ENCODE measurements at places on chromosomes 4 and X.

GRCh38 chrX:71111141-71111843, at the start of gene IL2RG:
Gene IL2RG, minus strand, starts transcription at chrX:71111577. Its CDS starts 38 bp downstream, at chrX:71111539.
- no peaks in the 10 kb centered on the region for H3K36me3 ChIP-seq
- no peaks in the 10 kb centered on the region for H3K4me1 ChIP-seq
- no peak within 1 kb of the TSS for H3K4me3 ChIP-seq
- DNase-seq, result no peak
- no peak within 1 kb of the TSS for H3K27ac ChIP-seq

DNA sequence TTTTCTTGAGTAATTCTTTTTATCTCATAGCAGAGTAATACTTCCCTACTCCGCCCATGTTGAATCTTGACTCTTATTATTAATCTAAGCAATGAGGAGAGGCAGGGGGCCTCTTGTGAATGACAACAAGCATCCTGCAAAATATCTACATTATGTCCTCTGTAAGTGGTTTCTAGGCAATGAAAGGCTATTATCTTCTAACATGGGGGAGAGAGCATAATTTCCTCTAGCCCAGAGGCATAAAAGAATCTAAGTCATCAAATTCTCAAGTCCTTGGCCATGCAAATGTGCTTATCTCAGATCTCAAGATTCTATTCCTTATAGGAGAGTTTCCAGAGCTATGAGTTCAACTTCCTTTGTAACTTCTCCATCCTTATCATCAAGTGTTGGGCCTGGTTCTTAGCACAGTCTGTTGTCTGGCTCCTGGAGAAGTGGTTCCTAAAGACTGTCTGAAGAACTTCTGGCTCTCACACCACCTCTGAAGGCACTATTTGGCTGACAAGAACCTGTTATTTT, 423.1 kb upstream of the INTU start:
- H3K4me3 ChIP-seq, result no peak overlapping the region
- H3K27me3 ChIP-seq, result no peaks in the 10 kb centered on the region
- no peaks in the 10 kb centered on the region for H3K36me3 ChIP-seq
- no peaks in the 10 kb centered on the region for H3K4me1 ChIP-seq
- no peak overlapping the region for H3K27ac ChIP-seq

DNA sequence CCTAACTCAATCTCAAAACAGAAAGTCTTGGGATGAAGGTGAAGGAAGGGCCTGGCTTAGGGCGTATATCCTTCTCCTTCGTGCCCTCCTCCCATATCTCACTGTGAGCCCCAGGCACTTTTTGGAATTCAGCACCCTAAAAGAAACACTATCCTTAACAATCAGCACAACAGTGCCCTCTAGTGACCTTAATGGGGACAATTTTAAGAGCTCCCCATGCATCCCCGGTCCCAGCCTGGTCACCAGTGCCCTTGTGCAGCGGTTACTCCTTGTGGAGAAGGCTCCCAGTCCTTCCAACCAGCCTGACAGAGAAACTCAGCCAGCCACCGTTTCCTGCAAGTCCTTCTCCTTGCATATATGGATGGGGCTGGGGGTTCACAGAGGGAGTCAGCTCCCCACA, 4.2 kb downstream of the PAK3 start:
- peaks cover 65% of the 10 kb centered on the region for H3K27me3 ChIP-seq
- no peak overlapping the region for H3K27ac ChIP-seq
- no peaks in the 10 kb centered on the region for H3K4me1 ChIP-seq
- H3K4me3 ChIP-seq, result no peak overlapping the region
- peaks cover 8% of the 10 kb centered on the region for H3K36me3 ChIP-seq

- H3K4me3 ChIP-seq, result peak overlapping the region; percentile 40
- no peaks in the 10 kb centered on the region for H3K27me3 ChIP-seq
- H3K27ac ChIP-seq, result peak overlapping the region; percentile 89
- no peaks in the 10 kb centered on the region for H3K36me3 ChIP-seq
- H3K4me1 ChIP-seq, result peaks cover 3% of the 10 kb centered on the region
Measured at GRCh38 chr4:147103403-147103946, 157.8 kb upstream of the TTC29 start.

DNA sequence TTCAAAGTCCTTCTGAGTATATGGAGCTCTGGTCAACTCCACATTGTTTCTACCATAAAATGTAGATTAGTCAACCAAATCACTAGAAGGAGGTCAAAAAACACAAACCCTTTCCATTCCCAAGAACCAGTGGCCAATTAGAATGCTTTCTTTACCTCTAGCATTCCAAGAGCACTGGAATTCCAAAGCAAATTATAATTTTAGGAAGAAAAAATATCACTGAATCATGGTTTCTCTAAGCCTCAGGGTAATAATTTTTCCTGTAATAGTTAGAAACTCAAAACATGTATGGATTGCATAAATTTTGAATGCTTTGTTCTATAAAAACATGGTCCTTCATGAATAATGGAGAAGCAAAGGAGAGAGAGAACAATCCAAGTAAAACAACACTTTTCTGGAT, 39.5 kb downstream of the LEF1 start:
- H3K36me3 ChIP-seq, result no peaks in the 10 kb centered on the region
- H3K27me3 ChIP-seq, result no peaks in the 10 kb centered on the region
- H3K4me3 ChIP-seq, result no peak overlapping the region

DNA sequence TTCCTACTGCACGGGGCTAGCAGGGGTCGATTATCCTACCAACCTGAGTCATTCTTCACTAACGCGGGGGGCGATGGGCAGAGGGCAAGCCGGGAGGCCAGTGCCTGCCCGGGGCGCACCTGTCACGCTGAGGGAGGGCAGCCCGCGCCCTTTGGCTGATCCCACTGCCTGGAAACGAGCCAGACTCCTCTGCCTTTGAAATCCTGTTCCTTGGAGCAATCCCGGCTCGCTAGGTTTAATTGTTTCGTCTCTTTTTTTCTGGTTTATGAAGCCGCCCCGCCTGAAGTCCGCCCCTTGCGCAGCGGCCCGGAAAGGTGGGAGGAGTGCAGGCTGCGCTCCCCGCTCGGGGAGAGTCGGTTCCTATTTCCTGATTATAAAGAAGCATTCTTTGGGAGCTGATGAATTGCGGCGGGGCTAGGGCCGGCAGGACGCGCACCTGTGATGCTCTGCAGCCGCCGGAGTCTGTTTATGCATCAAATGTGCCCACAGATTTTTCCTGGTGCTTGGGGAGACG, 484.2 kb downstream of the BCOR start:
- no peaks in the 10 kb centered on the region for H3K36me3 ChIP-seq
- no peak overlapping the region for H3K4me3 ChIP-seq
- H3K27ac ChIP-seq, result no peak overlapping the region
- peaks cover 6% of the 10 kb centered on the region for H3K4me1 ChIP-seq

GRCh38 chrX:40230646-40231045, 132.9 kb upstream of the BCOR start:
- H3K4me1 ChIP-seq, result no peaks in the 10 kb centered on the region
- H3K27ac ChIP-seq, result no peak overlapping the region
- DNase-seq, result no peak
- H3K4me3 ChIP-seq, result no peak overlapping the region
- no peaks in the 10 kb centered on the region for H3K36me3 ChIP-seq
- no peaks in the 10 kb centered on the region for H3K27me3 ChIP-seq

DNA sequence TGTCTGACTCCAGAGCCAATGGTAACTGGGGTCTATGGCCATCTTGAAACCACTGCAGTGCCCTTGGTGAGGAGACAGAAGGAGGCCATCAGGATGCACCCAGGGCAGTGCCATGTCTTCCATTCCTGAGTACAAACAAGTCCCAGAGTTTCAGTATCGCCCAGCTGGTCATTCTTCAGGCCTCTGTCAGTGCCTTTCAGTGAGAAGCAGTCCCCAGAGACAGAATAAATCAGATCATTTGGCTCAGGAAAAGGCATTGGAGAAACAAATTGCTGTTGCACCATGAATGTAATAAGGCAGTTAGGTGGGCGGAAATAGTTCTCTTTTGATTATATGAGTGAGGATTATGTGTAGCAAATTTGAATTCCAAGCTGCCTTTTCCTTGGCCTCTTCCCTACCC, 21.3 kb downstream of the ADGRG4 start:
- no peak overlapping the region for H3K27ac ChIP-seq
- H3K27me3 ChIP-seq, result peaks cover 21% of the 10 kb centered on the region
- H3K4me3 ChIP-seq, result no peak overlapping the region
- H3K4me1 ChIP-seq, result no peaks in the 10 kb centered on the region

DNA sequence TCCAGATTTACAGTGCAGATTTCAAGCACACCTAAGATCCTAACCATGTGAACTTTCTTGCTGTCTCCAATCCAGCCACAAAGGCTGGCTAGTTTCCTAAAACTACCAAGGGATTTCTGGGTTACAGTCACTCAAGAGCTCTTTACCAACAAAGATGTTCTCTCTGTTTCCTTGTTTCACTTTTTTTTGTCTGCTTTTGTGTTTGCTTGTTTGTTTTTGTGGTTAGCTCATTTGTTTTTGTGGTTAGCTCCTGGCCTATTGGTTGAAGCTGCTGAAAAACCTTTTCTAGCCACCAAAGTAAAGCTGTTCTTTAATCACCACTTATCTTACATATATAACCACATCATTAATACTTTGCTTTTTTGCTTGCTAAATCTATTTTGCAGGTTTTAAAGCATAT, 642.5 kb upstream of the GALNTL6 start:
- H3K27me3 ChIP-seq, result no peaks in the 10 kb centered on the region

DNA sequence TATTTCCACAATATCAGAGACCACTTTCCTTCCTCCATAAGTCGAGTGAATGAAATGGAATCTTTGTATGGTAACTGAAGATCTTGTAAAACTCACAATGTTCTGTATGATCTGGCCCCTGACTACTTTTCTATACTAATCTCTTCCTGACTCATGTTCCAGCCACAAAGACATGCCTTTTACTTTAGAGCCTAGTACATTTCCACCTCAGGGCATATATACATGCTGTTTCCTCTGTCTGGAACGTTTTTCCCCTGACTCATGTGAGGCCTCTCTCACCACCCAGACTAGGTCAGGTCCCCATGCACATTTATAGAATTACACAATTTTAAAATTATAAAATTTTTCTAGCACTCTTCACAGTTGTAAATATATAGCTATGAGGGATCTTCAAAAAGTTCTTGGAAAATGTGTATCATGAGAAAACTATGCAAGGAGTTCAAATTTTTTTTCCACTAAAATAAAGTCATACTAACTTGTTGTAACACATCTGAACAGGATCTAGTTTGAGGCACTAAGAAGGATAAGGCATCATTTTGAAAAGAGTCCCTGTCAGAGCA, 208.8 kb downstream of the SH2D1A start:
- no peaks in the 10 kb centered on the region for H3K36me3 ChIP-seq
- DNase-seq, result peak; percentile 82
- peak overlapping the region; percentile 14 for H3K27ac ChIP-seq
- H3K4me3 ChIP-seq, result no peak overlapping the region
- no peaks in the 10 kb centered on the region for H3K27me3 ChIP-seq

DNA sequence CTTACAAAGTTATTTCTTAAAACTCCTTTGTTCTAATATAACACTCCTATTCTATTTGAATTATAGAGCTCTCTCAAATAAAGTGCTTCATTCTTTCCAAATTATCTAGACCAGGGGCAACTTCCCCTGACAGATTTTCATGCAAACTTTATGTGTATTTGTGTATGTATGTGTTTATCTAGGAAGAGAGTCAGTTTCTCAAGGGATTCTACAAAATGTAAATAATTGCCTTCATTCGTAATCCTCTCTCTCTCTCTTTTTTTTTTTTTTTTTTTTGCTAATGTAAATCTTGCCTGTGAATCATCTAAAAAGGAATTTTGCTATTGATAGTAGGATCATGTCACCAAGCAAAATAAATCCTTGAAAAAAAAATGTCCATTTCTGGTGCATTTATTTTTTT, 38.9 kb upstream of the RBPJ start:
- H3K4me1 ChIP-seq, result no peaks in the 10 kb centered on the region
- peak; percentile 74 for DNase-seq
- no peaks in the 10 kb centered on the region for H3K27me3 ChIP-seq
- H3K27ac ChIP-seq, result no peak overlapping the region

GRCh38 chrX:149346306-149346705, 158.8 kb downstream of the IDS start:
- H3K36me3 ChIP-seq, result no peaks in the 10 kb centered on the region
- H3K27ac ChIP-seq, result no peak overlapping the region
- no peaks in the 10 kb centered on the region for H3K4me1 ChIP-seq
- no peak for DNase-seq
- no peaks in the 10 kb centered on the region for H3K27me3 ChIP-seq

DNA sequence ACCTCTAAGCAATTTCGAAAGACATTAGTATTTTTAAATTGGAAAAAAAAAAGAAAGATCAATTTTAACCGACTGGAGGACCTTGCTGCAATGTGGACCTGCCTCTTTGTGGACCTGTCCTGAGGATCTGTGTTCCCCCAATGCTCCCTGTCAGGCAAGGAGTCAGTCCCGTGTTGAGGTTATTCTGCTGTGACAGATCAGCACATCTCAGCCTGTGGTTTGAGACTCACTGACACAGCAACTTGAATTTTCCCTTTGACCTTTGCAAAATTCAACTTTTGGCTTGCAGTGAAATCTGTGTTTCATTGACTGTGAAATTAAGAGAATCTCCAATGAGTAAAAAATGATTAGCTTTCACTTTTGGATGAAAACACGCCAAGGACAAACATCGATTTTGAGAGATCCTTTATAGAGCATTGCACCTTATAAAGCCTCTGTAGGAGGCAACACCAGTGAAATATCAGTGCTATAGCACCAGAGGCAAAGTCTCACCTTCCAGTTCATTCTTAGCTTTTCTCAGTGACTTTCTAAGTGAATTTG, 186.9 kb downstream of the GPAT3 start:
- no peak overlapping the region for H3K27ac ChIP-seq
- peaks cover 10% of the 10 kb centered on the region for H3K27me3 ChIP-seq
- no peaks in the 10 kb centered on the region for H3K36me3 ChIP-seq
- H3K4me3 ChIP-seq, result no peak overlapping the region
- DNase-seq, result no peak

GRCh38 chr4:121736735-121737351, 28.1 kb downstream of the SMIM43 start:
- H3K27ac ChIP-seq, result no peak overlapping the region
- H3K27me3 ChIP-seq, result no peaks in the 10 kb centered on the region
- H3K4me3 ChIP-seq, result no peak overlapping the region
- H3K36me3 ChIP-seq, result no peaks in the 10 kb centered on the region
- H3K4me1 ChIP-seq, result no peaks in the 10 kb centered on the region
- peak; percentile 69 for DNase-seq

DNA sequence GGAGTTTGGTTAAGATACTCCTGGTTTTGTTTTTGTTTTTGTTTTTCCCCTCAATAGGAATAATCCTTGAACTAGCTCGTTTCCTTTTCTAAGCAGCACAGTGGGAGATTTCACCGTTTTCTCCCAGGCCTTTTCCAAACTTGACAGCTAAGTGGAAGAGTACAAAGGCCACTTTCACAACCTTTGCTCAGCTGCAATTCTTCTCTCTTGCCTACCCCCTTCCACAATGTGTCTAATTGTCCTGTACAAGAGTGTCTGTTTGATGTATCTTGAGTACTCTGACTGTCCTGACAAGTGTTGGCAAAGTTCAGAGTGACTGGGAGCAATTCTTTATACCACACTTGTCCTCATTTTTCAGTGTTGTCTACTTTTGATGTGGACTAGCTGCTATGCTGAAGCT, 674.3 kb upstream of the AMOT start:
- no peak overlapping the region for H3K27ac ChIP-seq
- no peak for DNase-seq
- H3K4me3 ChIP-seq, result no peak overlapping the region
- H3K36me3 ChIP-seq, result no peaks in the 10 kb centered on the region
- H3K4me1 ChIP-seq, result no peaks in the 10 kb centered on the region
- peaks cover 7% of the 10 kb centered on the region for H3K27me3 ChIP-seq

- DNase-seq, result peak; percentile 13
- no peaks in the 10 kb centered on the region for H3K4me1 ChIP-seq
- H3K27ac ChIP-seq, result no peak overlapping the region
- H3K36me3 ChIP-seq, result no peaks in the 10 kb centered on the region
- H3K27me3 ChIP-seq, result no peaks in the 10 kb centered on the region
Measured at GRCh38 chr4:56106180-56107147, 157.7 kb downstream of the CEP135 start.

GRCh38 chrX:78092296-78092695, 11.8 kb upstream of the PGK1 start:
- H3K27ac ChIP-seq, result no peak overlapping the region
- no peaks in the 10 kb centered on the region for H3K27me3 ChIP-seq
- DNase-seq, result peak; percentile 71
- H3K4me3 ChIP-seq, result no peak overlapping the region
- no peaks in the 10 kb centered on the region for H3K36me3 ChIP-seq
